ENCODE measurements at places on chromosomes 7 and 10.

- peak; percentile 13 for DNase-seq
Measured at GRCh38 chr10:14507176-14507575, 176.5 kb upstream of the FRMD4A start.

GRCh38 chr7:151851145-151851751 is 25.7 kb downstream of the PRKAG2 start:
- DNase-seq: no peak

GRCh38 chr10:436911-437665 is 252.4 kb downstream of the DIP2C start:
- DNase-seq: no peak

GRCh38 chr7:47932016-47932415 is 16.2 kb downstream of the PKD1L1 start:
- no peak for DNase-seq

DNA sequence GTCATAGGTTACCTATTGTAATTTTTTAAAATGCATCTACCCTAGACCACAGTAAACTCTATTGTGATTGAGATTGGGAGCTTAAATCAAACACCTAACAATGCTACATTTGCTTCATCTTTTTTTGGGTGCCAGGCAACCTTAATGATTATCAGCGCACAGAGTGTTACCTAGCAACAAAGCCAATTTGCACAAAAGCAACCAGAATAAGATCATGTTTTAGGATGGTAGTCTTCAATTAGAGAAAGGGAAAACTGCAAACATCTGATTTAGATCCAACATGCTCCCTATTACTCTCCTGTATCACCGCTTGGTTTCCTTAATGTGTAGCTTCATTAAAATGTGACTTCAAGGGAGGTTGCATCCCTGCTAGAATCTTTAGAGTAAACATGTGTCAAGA is 226.9 kb downstream of the ABCA13 start:
- no peak for DNase-seq

DNA sequence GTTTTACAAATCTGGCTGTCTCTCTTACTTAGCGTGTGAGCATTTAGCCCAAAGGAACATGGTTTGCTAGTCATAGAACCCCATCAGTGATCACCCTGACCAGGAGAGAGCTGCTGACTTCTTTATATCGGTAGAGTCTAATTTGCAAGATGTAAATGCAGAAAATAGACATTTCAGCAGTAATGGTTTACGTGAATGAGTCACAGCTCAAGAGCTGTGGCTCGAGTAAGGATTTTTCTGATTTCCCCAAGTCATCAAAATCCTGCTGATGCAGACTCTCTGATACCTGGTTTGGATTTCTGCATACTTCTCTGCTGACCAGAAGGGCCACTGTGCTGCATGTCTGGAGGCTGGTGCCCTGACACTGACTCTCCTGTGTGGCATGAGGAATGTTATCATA is 25.7 kb downstream of the NUB1 start:
- no peak for DNase-seq

DNA sequence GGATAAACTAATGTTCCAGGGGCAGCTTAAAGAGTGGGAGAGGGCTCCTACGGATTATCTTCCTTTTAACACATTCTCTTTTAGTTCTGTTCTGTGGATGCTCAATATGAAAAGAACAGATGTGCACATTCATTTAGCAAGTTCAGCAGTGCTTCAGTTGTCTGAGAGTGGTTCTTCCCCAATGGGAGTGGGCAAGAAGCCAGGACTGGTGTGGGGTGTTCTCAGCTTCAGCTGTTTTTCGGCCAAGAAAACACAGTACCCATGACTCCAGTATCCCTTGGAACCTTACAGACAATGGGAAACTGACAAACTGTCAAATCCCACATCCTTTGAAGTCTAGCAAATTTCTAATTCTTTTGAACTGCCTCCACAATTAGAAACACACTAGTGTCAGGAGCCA is 71.5 kb upstream of the LRRC17 start:
- DNase-seq: no peak

DNA sequence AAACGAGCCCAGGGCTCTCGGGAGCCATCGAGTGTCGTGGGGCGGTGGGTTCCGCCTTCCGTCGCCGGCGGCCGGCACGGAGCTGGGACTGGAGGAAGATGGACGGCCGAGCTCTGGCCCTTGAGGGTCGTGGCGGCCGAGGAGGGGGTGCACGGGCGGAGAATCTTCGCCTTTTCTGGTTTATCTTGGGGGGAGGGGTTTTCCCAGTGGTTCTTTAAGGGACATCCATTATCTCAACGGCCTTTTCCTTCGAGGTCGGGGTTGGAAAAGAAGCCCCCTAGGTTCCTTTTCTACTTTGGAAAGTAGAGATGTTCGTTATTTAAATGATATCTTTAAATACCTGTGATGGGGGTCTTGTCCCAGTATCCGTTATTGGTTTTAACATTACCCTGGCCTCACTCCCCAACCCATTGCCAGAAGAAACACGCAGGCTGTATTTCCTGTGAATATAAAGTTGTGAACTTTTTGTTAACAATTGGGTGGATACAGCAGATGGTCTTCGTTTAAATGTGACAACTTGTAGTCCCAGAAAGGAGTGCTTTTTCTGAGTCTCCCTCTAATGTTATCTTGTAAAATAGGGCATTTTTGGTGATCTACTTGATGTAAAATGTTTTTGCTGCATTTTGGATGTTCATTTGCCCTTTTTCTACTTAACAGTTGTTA is 765 bp downstream of the CCAR1 start:
- no peak for DNase-seq

DNA sequence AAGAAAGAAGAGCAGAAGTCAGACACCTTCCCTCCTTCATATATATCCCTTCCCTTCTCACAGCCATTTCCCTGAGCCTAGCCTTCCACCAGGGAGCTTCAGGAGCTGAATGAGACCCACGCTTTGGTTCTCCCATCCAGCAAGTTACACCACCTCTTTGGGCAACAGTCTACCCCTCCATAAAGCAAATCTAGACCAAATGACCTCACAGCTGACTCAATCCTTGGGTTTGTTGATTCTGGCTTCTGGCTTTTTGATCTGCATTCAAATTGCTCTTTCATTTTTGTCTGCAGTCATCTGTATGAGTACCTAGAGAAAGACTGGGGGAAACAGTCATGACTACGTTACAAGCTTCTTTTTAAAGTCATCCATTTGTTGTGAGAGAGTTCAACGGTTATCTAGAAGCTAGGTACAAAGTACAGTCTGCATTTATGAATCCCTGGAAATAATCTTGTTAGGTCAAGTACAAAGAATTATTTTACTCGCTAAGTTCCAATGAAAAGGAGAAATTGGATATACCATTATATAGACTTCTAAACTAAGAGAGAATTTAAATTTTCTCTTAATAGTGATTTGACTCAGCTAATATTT is 86.3 kb downstream of the RAB11FIP2 start:
- no peak for DNase-seq
